Activated T-cell treated with anti-CD3 and anti-CD28 coated beads, Interleukin-2, amount 50 U/mL, for 1 hour (primary cell): ENCODE measurements at places on chromosomes 6 and 20.

DNA sequence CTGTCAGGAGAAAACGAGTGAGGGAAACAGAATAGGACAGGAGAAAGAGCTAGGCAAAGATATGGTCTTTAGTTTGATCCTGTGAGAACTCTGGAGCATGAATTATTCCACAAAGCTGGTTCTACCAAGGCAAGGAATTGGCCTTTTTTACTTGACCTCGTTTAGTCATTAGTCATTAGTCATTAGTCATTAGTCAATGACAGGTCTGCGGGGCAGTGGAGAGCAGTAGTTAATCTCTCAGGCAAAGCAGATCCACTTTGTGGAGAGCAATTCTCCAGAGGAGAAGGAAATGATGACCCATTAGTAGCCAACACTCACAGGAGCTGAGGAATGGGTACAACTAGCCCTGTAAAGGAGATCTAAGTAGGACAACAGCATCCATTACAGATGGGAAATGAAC, 22.0 kb upstream of the ABCC10 start:
- no peak for DNase-seq

DNA sequence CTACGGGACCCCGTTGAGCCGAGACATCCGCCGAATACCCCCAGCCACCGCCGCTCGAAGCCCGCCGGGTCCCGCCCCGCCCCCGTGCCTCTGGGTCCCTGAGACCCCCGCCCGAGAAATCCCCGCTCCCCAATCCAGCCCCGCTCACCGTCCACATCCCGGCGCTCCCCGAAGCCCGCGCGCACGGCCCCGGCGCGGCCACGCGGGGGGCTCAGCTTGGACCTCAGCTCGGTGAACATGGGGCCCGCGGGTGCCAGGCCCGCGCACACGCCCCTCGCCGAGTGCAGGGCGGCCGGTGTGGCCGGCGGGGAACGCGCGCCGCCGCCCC, 249 bp downstream of the SAMD10 start:
- DNase-seq: no peak

DNA sequence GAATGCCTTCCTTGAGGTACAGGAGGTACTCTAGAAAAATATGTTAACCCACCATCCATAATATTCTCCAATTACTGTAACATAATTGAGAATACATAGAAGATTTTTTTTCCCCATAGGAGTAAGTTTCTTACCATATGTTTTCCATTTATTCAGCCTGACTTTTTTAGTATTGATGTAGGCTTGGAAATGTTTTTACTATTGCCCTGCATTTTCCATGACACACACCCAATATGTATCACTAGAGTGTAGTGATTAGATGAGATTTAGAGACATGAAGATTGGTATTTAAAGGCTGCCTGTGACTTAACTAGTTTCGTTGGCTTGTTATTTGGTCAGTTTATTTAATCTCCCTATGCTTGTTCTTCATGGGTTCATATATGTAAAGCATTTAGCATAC, 39.5 kb downstream of the KCNQ5 start:
- no peak for DNase-seq

DNA sequence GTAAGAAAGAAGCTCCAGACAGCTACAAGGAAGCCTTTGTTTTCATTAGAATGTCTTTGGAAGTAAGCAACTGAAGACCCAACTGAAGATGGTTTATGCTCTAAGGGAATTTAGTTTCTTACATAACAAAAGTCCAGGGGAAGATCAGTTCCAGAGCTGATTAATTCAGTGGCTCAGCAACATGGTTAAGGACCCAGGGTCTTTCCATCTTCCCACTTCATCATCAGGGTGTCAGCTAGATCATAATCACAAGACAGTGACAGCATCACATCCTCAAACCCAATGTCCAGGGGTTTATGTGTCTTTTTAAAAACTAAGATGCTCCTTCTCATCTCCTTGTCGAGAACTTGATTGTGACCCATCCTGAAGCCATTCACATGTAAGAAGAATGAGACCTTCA, 119.7 kb upstream of the PRDM1 start:
- DNase-seq: no peak

- DNase-seq: no peak
These were observed 47.4 kb downstream of the PDE10A start for GRCh38 chr6:165615636-165616035.

- no peak for DNase-seq
These were observed 68.2 kb upstream of the AFDN start for GRCh38 chr6:167758309-167759023.
